ENCODE measurements at places on chromosomes 11 and 22. TPM values are rescaled to one million over a fixed set of nuclear protein-coding genes. Genes with fewer than 3 reads are reported as not detected.

- DNase-seq, result no peak
These were observed 59.1 kb downstream of the IGLL1 start for GRCh38 chr22:23520863-23521440.

The IL17RA gene
- total RNA-seq, result 11.1 TPM

DNA sequence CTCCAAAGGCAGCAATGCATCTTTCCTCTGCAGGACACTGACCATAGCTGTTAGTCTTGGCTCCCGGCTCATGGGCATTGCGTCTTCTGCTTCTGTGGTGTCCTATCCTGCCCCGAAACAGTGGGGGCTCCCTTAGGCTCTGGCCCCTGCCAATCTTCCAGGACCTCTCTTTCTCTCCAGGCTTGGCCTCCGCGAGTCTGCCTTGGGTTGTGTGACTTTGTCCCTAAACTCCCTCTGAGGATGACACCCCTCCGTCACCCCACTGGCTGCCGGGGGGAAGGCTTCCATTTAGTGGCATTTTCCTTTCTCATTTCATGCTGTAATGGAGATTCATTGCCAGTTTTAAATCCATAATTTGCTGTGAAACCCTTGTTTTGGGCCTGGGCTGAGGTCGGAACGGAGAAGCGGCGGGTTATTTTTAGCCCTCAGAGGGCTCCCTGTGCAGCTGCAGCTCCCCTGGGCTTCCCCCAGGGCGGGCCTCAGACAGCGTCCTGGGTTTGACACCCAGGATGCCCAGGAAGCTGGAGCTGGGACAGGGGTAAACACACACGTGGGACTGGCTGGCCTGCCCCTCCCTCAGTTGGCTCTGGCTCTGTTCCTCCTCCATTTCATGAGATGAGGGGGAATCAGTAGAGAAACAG lies 156.1 kb downstream of the ST3GAL4 start:
- no peak for DNase-seq

- no peak for DNase-seq
These were observed 90.2 kb downstream of the PARVA start for GRCh38 chr11:12467610-12468009.

The HTR3B gene
- not detected for total RNA-seq

DNA sequence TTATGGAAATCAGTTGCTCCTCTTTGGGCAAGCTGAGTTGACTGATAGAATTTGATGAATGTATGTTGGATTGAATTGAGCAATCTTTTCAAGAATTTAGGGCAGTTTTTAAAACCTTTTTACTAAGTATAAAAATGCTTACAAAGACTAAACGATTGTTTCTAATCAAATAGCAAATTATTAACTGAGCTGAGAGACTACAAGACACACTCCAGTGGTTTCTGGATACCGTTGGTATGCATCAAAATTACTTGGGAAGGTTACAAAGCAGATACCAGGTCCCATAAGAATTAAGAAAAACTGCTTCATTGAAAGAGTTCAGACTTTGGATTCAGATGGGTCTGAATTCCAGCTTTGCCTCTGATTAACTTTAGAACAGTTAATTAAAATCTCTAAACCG lies 721.4 kb downstream of the FAM181B start:
- no peak for DNase-seq

The UBQLN3 gene
- not detected for total RNA-seq

- peak; percentile 60 for DNase-seq
These were observed 69.2 kb downstream of the SCUBE1 start for GRCh38 chr22:43273902-43274484.

The RFPL1 gene
- 0.45 TPM for total RNA-seq

The OR4P4 gene
- total RNA-seq, result not detected

DNA sequence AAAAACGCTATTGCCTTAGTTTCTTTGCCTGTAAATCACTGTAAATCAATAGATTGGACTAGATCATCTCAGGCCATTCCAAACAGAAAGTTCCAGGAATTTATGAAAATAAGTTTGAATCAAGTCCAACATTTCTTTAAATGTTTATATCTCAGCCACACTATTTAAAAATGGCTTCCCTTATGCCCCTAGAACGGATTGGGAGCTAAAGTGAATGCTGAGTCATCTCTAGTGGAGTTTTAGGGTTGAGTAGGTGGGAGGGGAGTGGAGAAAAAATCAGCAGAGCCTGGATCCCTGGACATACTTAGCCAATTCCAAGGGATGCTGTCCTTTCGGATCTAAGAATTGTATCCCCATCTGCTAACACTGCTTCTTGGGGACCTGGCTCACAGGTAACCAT lies 48.6 kb downstream of the EHF start:
- no peak for DNase-seq

GRCh38 chr11:31480930-31481329 lies 28.5 kb downstream of the IMMP1L start:
- no peak for DNase-seq
